ENCODE measurements at places on chromosomes 5 and 9.

- no peak for DNase-seq
Observed at GRCh38 chr5:10511741-10512640, 51.9 kb upstream of the ANKRD33B start.

GRCh38 chr5:691817-692528, 1.2 kb downstream of the TPPP start:
- peak; percentile 36 for DNase-seq

- no peak for DNase-seq
Observed at GRCh38 chr5:62778316-62779009, 199.8 kb downstream of the LRRC70 start.

DNA sequence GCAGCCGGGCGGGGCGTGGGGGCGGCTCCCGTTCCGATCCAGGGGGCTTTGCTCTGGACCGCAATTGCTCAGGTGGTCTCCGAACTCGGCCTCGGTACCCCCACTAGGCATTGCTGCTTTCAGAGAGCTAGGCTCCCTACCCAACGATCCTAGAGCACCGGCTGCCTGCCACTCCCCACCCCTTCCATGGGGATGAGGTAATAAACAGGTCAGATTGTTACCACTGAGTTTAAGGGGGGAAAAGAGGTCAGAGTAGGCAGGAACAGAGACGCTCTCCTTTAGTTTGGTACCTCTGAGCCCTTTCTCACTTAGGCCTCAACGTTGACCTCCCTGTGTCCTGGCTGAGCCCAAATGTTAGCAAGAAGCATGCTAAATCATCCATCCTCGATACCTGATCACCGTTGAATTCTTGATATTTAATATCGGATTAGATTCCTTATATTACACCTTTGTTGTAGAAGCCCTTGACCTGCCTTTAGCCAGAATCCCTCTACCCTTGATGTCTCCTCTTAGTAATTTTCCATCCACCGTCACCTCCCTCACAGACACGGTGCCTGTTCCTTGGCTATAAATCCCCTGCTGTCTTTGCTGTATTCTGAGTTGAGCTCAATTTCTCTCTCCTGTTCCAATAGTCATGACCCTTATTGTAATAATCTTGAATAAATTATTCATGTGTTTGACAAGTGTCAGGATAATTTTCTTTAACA, 588 bp upstream of the PLPP1 start:
- DNase-seq: no peak

GRCh38 chr5:43664501-43665040, 61.6 kb downstream of the NNT start:
- DNase-seq: no peak

DNA sequence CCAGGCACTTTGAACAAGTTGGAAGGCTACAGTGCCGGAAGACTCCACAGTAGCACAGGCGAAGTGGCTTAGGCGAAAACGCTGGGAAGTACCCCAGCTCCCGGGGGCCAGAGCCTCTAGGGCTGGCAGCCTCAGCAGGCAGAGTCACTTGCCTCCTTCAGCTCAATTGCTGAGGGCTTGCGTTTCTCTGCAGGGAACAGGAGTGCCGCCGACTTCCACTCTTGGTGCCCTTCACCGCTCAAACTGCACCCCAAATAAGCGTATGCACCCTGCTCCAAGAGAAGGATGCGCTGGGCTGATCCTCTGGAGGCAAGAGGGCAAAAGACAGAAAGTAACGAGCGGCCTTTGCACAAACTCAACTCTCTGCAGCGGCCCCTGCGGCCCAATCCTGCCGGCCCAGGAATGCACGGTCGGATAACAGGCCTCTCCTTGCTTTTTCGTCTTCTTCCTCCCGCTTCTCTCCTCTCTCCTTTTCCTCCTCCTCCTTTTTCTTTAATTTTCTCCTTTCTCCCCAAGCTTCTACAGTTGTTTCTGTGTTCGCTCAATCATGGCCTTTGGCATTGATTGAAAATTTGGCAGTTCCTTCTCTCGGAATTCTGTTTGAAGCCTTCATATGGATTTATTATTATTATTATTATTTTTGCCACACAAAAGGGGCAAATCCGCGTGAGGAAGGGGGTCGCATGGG, 1.1 kb upstream of the S1PR3 start:
- DNase-seq: no peak

DNA sequence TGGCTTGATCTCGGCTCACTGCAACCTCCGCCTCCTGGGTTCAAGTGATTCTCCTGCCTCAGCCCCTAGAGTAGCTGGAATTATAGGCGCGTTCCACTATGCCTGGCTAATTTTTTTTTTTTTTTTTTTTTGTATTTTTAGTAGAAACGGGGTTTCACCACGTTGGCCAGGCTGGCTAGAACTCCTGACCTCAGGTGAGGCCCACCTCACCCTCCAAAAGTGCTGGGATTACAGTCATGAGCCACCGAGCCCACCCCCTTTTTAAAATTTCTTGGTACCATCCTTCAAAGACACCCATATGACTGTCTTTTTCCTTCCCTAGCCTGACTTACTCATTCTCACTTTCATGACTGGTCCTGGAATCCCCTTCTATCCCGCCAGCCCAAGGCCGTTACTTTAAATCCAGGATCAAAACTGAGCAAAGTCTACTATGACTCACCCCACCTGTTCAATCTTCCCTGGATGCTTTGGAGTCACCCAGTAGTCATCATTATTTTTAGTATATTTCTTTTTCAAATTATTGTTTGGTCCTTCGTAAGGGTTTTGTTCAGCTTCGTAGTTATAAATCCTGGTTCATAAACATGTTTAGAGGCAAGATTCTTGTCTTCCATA, 1.2 kb upstream of the TBCA start:
- no peak for DNase-seq

All from Karpas-422 (cell line).